ENCODE measurements at places on chromosomes 16 and 17.

DNA sequence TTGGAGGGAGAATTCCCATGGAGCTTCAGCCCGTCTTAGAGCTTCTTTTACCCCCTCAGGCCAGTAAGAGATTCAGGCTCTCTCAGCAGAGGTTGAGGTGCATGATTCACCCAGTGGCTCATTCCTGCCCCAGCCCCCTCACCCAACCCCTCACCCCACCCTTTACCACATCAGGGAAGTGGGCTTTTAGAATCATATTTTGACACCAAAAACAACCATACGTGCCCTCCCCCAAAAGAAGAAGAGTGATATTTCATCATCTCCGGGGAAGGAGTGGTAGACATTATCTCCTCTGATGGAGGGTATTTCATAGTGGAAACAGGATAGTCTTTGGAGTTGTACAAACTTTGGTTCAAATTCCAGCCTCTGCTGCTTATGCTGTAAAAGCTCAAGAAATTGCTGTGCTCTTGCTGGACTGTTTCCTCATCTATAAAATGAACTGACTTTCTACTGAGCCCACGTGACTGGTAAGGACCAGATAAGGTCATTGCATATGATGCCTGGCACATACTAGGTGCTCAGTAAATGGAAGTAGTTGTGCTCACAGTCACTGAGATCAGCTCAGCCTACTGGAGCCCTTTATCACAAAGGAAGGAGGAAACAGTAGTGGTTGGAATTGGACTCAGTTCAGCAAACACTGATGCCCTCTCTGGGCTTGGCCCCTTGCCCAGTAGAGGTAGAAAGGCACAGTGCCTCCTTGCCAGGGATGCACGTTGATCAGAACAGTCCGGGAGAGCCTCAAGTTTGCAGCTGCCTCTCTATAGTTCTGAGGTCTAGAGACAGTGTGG is 18.3 kb upstream of the CCL5 start:
- DNase-seq, result no peak

GRCh38 chr16:49789616-49790015 is 66.3 kb downstream of the ZNF423 start:
- DNase-seq, result no peak

GRCh38 chr17:65855675-65856074 is 294.2 kb upstream of the AXIN2 start:
- no peak for DNase-seq

GRCh38 chr17:46832945-46833839 is 14.7 kb upstream of the WNT3 start:
- DNase-seq, result peak; percentile 58

GRCh38 chr17:65064452-65065019 is 8.0 kb upstream of the GNA13 start:
- DNase-seq, result no peak

DNA sequence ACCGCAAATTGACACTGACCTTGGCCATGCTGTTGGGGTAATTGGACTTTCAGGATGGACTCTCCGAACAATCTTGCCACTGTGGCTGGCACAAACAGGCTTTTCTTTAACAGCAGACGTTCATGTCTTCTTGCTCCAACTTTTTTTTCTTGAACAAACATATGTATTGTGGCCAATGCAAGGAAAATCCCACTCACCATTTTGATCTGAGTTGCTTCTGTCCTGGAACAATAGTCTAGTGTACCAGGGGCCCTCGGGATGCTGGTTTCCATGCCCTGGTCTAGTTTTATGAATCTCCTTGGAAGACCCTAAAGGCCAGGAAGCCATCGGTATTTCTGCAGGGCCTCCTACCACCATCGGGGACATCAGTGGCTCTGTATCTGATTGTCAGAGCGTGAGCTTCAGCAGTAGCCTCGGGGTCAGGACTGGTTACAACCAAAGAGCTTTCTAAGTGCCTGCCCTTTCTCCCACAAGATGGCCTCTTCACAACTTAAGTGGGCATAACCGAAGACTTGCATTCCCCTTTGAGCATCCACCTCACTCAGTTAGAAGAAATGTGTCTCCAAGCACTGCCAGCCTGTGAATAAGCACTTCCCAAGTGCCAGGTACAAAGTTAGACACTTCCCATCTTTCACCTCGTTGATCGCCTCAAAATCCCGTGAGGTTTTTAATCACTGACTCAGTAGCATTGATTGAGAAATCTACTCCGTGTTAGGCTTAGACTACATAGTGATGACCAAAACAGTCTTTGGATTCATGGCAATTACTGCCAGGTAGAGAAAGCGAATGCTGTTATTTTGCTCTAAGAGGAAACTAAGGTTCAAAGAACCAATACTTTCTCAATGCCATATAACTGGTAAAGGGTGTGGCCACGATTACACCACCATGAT is 87.0 kb upstream of the TBX2 start:
- no peak for DNase-seq

- DNase-seq, result no peak
These were observed 9.8 kb downstream of the FASN start for GRCh38 chr17:82087961-82088837.

DNA sequence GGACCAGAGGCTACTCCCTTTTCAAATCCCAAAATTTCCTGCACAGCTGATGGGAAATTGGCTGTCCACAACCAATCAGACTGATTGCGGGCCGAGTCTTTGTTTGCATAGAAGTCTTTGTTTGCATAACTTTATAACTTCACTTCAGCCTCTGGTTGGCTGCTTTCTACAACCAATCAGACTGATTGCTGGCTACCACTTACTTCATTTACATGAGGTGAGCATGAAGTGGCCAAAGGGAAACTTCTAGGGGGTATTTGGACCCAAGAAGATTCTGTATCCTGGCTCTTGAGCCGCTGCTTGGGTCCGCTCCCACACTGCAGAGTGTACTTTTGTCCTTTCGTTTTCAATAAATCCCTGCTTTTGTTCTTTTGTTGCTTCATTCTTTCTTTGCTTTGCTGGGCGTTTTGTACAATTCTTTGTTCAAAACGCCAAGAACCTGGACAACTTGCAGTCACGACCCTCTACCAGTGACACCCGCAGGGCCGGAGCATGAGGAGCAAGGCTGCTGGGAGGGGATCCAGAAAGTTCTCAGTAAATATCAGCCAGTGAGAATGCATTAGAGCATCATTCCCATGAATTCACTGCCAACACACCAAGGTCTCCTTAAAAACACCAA is 67.5 kb downstream of the IQCK start:
- peak; percentile 18 for DNase-seq

DNA sequence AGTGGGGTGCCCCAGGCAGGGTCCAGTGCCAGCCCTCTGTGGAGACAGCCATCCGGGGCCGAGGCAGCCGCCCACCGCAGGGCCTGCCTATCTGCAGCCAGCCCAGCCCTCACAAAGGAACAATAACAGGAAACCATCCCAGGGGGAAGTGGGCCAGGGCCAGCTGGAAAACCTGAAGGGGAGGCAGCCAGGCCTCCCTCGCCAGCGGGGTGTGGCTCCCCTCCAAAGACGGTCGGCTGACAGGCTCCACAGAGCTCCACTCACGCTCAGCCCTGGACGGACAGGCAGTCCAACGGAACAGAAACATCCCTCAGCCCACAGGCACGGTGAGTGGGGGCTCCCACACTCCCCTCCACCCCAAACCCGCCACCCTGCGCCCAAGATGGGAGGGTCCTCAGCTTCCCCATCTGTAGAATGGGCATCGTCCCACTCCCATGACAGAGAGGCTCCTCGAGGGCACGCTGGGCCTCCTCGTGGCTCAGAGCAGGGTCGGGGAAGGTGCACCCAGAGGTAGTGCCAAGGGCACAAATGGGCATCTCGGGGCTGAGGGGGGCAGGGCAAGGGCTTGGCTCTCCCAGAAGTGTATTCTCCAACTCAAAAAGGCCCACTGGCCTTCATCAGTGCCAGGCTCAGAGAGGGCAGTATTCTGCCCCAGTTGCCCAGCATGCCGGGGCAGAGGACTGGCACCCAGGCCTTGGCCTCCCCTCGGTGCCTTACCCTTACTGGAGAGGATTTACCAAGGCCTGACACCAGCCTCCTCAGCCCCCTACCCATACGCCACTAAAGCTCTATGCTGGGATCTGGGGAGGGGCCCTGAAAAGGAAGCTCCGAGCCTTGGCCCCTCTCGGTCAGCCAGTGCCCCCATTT is at the start of gene CDH5:
TSS of gene CDH5 (plus strand) at position 259 of the 867 bp plus-strand sequence. CDS start 12,647 bp downstream, outside the sequence.
- DNase-seq, result no peak

DNA sequence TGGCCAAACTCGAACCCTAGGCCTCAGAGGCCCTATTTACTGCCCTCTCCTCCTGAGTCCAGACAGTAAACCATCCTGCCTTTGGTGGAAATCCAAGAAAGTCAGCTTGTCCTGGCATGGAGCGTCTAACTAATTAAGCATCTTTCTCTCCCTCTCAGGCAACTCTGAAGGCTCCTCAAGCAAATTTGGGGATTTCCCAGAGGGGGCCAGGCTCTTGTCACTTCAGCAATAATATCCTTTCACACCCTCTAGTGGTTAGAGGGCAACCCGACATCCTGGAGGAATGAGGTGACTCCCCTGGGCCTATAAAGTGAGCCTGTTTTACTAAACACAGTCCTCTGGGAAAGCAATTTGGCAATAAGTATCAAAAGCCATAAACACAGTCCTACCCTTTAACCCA is 60.4 kb downstream of the NOG start:
- no peak for DNase-seq

DNA sequence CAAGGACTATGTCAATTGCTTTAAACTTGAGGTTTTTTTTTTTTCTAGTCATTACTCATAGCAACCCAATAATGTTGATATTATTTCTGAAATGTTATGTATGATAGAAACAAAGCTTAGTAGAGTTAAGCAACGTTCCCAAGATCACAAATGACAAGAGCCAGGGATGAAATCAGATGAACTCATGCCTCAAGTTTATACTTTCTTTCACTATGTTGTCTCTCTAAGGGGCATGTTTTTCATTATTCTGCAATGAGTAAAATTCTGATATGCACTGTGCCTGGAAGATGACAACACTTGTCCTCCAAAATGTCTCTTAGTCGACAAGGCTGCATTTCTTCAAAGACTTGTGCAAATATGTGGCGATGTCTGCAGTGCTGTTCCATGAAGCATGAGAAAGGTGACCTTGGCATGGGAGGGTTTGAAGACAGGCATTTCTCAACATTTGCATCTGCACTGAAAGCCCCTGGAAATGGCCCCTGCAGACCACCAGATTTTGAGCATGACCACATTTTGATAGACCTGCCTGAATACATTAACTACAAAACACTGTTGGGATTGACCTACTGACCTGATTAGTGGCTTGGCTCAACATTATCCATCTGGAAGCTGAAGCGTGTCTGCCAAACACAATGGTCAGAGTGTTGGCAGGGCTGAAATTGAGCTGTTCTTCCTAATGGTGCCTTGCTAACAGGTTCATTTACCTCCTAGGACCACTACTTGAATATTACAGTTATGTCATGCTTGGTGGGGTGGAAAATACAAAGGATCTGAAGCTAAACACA is 1027.5 kb downstream of the CDH11 start:
- no peak for DNase-seq

- no peak for DNase-seq
These were observed 13.9 kb upstream of the GINS3 start for GRCh38 chr16:58378401-58378800.

- DNase-seq, result no peak
These were observed 288 bp upstream of the KRT34 start for GRCh38 chr17:41382394-41382793.

- no peak for DNase-seq
These were observed 55.9 kb downstream of the CDK12 start for GRCh38 chr17:39517224-39517623.

DNA sequence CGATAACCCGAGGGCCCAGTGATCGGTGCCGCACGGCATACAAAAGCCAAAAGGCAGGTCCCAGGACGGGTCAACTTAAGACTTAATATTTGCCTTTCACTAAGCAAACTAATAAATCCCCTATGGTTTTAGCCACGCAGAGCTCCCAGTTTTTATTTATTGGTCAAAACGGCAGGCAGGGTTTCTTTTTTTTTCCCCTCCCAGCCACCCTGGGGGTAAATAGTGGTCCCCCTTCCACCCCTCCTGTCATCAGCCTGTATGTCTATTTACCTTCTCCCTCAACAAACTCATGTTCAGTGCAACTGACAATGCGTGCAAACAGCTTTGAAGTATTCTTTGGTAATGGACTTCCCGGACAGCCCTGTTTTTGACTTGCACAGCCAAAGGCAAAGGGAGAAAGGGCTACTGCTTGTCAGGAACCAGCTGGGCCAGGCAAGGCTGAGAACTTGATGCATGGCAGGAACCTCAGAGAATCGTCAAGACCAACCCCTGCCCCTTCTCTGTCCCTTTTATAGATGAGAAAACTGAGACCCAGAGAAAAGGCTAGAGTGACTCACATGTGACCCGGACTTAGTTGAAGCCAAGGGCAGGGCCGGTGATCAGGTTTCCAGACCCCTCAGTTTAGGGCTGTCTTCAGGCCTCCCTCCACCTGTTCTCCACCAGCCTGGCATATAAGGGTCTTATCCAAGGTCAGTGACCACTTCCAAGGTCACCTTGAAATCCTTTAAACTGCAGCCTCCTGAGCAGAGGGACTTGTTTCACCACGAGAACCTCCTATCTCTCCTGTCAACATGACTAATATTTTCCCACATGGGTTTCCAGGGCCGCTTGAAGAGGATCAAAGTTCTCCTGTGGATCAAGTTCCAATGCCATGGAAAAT is 279.0 kb downstream of the SOX9 start:
- DNase-seq, result no peak

- DNase-seq, result no peak
These were observed 55.0 kb upstream of the RASL10B start for GRCh38 chr17:35676441-35676840.

DNA sequence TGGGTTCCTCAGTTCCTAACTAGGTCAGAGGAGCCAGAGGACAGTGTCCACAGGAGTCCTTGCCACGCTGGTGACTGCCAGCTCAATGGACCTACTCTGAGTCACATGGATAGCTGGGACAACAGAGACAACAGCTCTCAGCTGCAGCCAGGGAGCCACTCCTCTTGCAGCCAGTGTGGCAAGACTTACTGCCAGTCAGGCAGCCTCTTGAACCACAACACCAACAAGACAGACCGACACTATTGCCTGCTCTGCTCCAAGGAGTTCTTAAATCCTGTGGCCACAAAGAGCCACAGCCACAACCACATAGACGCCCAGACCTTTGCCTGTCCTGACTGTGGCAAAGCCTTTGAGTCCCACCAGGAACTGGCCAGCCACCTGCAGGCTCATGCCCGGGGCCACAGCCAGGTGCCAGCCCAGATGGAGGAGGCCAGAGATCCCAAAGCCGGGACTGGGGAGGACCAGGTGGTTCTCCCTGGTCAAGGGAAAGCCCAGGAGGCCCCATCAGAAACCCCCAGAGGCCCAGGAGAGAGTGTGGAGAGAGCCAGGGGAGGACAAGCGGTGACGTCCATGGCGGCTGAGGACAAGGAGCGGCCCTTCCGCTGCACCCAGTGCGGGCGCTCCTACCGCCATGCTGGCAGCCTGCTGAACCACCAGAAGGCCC is 6.7 kb downstream of the ZNF646 start:
- no peak for DNase-seq

GRCh38 chr17:54840885-54841591 is 59.6 kb upstream of the TOM1L1 start:
- no peak for DNase-seq
